ENCODE measurements at places on chromosomes 16 and 17.

GRCh38 chr16:23407436-23408127, 45.4 kb downstream of the COG7 start:
- DNase-seq, result no peak

GRCh38 chr16:80063031-80063712, 462.6 kb upstream of the MAF start:
- no peak for DNase-seq

- no peak for DNase-seq
Measured at GRCh38 chr16:1787322-1788094, 4.7 kb downstream of the NUBP2 start.

DNA sequence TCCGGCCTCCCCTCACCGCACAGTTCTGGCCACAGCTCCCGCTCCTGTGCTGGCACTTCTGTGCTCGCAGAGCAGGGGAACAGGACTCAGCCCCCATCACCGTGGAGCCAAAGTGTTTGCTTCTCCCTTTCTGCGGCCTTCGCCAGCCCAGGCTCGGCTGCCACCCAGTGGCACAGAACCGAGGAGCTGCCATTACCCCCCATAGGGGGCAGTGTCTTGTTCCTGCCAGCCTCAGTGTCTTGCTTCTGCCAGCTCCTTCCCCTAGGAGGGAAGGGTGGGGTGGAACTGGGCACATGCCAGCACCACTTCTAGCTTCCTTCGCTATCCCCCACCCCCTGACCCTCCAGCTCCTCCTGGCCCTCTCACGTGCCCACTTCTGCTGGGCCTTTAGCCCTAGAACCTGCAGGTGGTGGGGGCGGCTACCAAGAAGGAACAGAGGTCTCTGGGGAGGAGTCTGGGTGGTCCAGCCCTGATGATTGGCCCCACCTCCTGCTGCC, 645 bp upstream of the ELMO3 start:
- no peak for DNase-seq

GRCh38 chr16:64253096-64253495, 868.8 kb downstream of the CDH11 start:
- DNase-seq, result no peak

- DNase-seq, result no peak
Measured at GRCh38 chr17:6856051-6856450, 24.5 kb upstream of the TEKT1 start.

- no peak for DNase-seq
Measured at GRCh38 chr16:23113185-23113584, 36.1 kb downstream of the USP31 start.

- no peak for DNase-seq
Measured at GRCh38 chr17:80270836-80271235, 10.2 kb downstream of the RNF213 start.

- no peak for DNase-seq
Measured at GRCh38 chr17:3635474-3636153, 436 bp downstream of the SHPK start.

DNA sequence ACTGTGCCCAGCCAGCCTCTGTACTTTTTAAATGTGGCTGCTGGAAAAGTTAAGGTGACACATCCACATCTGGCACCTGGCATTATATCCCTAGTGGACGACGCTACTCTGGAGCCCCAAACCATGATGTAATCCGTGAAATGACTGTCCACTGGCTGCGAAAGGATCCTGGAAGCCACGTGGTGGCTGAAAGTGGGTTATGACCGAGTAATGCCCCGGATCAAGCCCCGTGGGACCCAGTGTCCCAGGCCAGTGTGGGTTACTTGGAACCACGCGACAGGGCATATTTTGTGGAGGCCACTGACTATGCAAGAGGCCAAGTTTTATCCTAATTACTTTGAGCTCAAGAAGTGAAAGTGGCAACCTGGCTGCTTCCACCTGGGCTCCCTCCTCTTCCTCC, 79.6 kb downstream of the PGS1 start:
- no peak for DNase-seq

DNA sequence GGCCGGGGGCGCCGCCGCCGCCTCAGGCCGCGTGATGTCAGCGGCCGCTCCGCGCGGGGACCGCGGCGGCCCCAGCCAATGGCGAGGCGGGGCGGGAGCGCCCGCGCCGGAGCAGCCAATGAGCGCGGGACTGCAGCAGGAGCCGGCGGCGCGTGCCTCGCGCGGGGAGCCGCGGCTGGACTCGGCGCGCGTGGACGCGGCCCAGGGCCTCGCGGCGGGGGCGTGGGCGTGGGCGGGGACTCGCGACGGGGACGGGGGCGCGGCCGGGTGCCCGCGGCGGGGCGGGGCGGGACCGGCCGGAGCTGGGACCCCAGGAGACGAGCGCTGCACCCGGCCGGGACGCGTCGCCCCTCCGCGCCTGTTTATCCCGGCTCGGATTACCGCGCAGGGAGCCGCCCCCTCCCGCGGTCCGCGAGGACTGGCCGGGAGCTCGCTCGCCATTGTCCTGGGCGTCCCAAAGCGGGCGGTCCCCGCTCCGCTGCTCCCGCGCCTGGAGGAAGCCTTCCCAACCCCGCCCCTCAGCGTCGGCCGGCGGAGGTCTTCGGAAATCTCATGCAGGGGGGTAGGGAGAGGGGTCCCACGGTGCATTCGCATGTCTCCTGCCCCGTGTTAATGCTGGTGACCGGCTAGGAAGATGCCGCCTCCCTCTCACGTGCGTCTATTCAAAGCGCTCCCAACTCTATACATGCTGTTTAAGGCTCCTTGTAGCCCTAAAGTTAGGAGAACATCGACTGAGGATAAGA, at the start of gene RNF157:
TSS of gene RNF157 (minus strand) at position 33 of the 743 bp plus-strand sequence. CDS start 253 bp downstream, outside the sequence.
- no peak for DNase-seq

GRCh38 chr17:6587310-6587709, 31.0 kb upstream of the PITPNM3 start:
- no peak for DNase-seq

- no peak for DNase-seq
Measured at GRCh38 chr17:80422276-80422675, 7.3 kb downstream of the ENDOV start.
